Daoy (cell line): ENCODE measurements at places on chromosomes 4 and X. TPM values are rescaled to one million over a fixed set of nuclear protein-coding genes. Genes with fewer than 3 reads are reported as not detected.
A peak's percentile ranks its signal among the peaks of the same experiment; 100 is the strongest.

GRCh38 chrX:70087857-70088630 lies 25.8 kb downstream of the OTUD6A start:
- peak; percentile 15 for DNase-seq

- DNase-seq = no peak
Observed at GRCh38 chr4:77443941-77444340, 161.7 kb upstream of the CXCL13 start.

DNA sequence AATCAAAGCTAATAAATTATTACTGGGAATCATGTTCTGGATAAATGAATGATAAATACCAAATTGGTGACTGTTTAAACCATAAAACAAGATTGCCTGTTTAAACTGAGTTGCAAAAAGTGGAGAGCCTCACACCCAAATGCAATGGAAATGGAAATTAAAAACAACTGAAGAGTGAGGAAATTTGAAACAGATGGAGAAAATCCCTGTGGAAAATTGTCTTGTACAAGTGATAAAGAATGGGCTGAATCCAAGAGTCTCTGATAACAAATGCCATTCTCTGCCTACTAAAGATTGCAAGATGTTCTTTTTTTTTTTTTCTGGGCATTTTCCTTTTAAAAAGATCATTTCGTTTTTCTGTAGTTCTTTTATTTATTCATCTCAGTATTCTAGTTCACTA lies 426.3 kb downstream of the NLGN4X start:
- DNase-seq = no peak

DNA sequence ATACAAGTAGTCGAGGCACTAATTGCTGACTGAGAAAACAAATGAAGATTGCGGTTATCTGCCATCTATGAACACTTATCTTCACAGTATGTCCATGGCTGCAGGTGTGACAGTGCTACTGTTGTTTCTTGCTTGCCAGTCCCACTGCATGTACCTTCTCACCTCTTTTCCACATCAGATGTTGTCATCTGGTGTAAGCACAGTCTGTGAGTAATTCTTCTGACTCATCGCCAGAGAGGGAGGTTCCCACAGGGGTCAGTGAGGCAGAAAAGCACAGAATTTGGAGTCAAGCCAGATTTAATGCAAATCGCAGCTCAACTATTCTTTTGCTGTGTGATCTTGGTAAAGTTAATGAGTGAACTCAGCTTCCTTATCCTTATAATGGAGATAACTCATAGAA lies 144.4 kb downstream of the GLRA2 start:
- peak; percentile 54 for DNase-seq

Gene ANXA3
- 31.7 and 150 TPM in 2 replicates for total RNA-seq

GRCh38 chr4:108940634-108941033 lies 177.8 kb upstream of the ETNPPL start:
- DNase-seq = no peak

- peak; percentile 14 for DNase-seq
Observed at GRCh38 chr4:184097241-184097605, 120.5 kb downstream of the ENPP6 start.

DNA sequence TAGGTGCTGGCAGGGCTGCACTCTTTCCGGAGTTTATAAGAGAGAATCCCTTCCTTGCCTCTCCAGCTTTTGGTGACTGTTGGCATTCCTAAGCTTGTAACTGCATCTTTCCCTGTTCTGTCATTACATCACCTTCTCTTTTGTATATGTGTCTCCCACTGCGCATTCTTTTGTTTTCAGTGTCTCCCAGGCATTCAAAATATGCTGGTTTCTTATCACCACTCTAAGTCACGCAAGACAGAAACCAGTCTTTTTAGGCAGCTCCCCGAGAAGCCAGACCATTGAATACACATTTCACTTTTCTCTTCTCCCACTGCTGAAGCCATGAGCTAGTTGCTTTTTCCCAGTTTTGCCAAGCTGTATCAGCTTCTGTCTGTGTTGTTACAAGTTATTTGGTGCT lies 71.0 kb downstream of the LAS1L start:
- no peak for DNase-seq

Gene PDE6B
- total RNA-seq = 0.51 and 4.2 TPM in 2 replicates

- peak; percentile 94 for DNase-seq
Observed at GRCh38 chr4:176270669-176271068, 1.6 kb upstream of the ASB5 start.

DNA sequence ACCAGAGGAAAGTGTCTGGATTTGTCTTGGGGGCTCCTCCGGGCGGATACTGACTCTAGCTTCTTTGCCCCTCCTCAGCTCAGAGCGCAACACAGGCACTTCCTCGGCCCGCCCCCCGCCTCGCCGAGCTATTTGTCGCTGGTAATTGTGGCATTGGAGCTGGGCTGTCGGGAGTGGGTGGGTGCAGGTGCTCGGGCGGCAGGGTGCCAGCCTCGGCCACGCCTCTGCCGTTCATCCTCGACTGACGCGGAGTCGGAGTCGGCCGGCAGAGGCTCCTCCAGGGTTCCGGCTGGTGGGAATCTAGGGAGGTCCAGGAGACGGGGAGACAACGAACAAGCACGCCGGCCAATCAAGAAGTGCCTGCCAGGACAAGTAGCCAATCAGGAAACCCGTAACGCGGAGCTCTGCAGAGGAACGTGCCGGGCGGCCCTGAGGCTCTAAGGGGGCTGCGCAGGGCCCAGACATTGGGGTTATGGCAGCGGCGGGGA lies 3.9 kb upstream of the SYN1 start:
- DNase-seq = peak; percentile 71

GRCh38 chrX:28998609-28999135 lies 411.4 kb downstream of the IL1RAPL1 start:
- DNase-seq = no peak

Gene TMSB4X
- total RNA-seq = 2,195 and 2,514 TPM in 2 replicates

Gene GPR82
- not detected in 2 replicates for total RNA-seq

Gene CWH43
- not detected in 2 replicates for total RNA-seq

- no peak for DNase-seq
Observed at GRCh38 chr4:20255823-20256222, 4.1 kb downstream of the SLIT2 start.

DNA sequence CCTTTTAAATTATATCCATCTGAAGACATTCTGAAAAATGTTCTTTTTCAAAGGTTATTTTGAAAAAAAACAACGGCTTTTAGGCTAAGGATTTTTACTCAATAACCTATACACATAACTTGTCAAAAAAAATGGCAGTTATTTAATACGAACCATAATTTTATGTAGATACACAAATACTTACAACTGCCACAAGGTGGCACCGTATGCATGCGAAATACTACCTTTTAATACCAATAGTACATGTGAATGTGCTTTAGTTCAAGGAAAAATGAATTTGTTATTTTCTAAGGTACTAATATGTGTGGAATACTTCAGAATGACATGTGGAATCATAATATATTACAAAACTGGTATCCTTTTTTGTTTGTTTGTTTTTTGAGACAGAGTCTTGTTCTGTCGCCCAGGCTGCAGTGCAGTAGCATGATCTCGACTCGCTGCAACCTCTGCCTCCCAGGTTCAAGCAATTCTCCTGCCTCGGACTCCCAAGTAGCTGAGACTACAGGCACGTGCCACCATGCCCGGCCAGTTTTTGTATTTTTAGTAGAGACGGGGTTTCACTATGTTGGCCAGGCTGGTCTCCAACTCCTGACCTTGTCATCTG lies 4.6 kb upstream of the MAD2L1 start:
- no peak for DNase-seq

DNA sequence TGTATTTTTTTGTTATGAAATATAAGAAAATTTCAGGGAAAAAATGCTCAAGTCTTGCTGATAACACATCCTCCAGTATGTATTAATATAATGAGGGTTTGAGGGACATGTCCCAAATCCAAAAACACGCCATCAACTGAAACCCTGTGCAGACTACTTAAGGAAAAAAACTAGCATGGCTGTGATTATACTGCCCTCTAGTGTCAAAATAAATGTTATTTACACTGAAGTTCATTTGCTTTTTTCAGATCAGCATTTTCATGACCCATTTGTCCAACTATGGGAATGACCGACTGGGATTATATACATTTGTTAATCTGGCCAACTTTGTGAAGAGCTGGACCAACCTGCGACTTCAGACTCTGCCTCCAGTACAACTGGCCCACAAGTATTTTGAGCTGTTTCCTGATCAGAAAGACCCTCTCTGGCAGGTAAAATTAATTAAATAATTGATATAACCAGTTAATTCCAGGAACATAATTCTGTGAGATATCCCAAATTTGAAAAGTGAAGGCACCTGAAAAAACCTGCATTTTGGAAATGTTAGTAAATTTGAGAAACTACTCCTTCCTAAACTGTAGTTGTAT lies 128.5 kb downstream of the PRSS12 start:
- peak; percentile 14 for DNase-seq

DNA sequence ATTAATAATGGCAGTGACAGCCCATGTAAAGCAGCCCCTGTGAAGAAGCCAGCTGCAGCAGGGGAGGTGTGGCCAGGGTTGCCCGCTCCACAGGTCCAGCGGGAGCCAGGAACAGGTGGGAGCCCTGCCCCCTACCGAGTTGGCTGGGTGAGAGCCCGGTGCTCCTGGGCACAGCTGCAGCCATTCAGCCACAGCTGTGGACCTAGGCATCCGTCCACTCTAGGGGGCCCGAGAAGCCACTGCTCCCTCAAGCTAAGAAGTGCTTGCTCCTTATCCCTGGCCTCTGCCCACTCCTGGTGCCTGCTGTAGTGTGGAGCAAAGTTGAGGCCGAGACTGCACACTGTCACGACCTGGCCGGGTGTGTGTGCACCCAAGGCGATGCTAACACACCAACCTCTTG lies 1469.0 kb downstream of the PCDH7 start:
- DNase-seq = no peak

Gene PDLIM3
- total RNA-seq = 18.9 and 20.4 TPM in 2 replicates

DNA sequence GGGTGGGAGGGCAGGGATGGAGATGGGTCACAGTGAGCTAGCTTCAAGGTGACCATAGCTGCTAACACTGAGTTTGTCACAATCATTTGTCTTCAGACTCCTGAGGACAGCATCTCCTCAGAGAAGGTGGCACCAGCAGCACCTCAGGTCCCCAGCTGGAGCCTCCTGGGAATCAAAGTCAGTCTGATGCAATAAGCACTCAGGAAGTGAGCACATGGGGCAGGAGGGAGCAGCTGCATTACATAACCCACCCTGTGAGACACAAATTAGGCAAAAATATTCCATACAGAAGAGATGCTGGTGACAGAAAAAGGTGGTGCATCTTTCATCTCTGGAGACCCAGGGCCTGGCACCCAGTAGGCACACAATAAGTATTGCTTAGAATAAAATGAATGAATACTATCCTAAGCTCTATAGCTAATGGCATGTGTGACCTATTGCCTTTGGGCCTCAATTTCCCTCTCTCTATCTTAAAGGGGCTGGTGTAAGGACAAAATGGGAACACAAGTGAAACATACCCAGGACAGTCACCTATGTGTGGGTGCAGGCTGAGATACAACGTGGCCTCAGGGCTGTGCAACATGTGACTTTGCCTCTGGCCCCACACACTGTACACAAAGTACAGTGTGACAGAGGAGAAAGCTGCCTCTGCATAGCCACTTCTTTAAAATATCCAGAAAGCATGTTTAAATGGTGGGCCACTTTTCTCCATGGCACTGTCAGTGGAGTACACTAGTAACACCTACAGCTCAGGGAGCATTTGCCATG lies 37.1 kb downstream of the SLC39A8 start:
- no peak for DNase-seq

- DNase-seq = peak; percentile 61
Observed at GRCh38 chr4:174681723-174682300, 147.2 kb downstream of the GLRA3 start.

DNA sequence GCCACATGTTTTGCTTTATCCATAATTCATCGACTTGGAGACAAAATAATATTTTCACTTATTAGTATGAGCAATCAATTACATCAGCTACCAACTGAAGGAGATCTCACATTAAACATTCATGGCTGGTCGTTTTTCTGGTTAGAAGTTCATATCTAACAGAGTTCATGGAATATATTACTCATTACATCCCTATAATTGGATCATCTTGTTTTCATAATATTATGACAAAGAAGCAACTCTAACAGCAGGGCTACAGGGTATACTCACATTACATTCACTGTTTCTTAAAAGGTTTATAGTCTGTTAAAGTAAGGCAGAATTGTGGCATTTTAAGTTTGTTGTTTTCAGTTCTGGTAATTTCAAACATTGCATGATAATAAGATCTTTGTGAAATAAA lies 33.0 kb downstream of the GSTCD start:
- no peak for DNase-seq

Gene GLRB
- total RNA-seq = 2.9 and 5.0 TPM in 2 replicates

Gene SPANXB1
- 131 and 190 TPM in 2 replicates for total RNA-seq

Gene SSX2
- total RNA-seq = not detected in 2 replicates

DNA sequence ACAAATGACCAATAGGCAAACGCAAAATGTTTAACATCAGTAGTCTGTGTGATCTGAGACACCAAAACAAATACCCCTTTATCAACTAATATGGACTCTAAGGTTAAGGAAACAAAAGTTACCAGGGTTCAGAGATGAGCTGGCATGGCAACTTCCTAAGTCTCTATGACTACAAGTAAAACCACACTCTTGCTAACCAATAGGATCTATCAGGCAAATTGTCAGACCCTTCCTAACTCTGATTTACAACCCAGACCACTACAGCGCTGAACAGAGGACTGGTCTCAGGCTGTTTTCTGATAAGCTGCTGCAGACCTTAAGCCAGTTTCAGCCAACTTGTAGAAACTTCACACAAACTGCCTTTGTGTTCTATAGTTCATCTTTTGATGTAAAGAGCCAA lies 608.0 kb downstream of the TLL1 start:
- DNase-seq = no peak

Gene GABRQ
- total RNA-seq = 0.63 and 1.3 TPM in 2 replicates

GRCh38 chr4:8101213-8102075 lies 57.2 kb downstream of the ABLIM2 start:
- peak; percentile 21 for DNase-seq

Gene TCEAL6
- total RNA-seq = not detected in 2 replicates

- DNase-seq = no peak
Observed at GRCh38 chrX:28988246-28988645, 401.0 kb downstream of the IL1RAPL1 start.

Gene RTL3
- total RNA-seq = 0.21 TPM in 1 of 2 replicates, not detected in the other

Gene MND1
- 20.3 and 23.7 TPM in 2 replicates for total RNA-seq

- no peak for DNase-seq
Observed at GRCh38 chr4:104915864-104916263, 230.8 kb upstream of the TET2 start.

Gene PAK3
- total RNA-seq = 1.1 and 1.5 TPM in 2 replicates

- DNase-seq = no peak
Observed at GRCh38 chr4:180398564-180398963, 1844.6 kb upstream of the TENM3 start.

DNA sequence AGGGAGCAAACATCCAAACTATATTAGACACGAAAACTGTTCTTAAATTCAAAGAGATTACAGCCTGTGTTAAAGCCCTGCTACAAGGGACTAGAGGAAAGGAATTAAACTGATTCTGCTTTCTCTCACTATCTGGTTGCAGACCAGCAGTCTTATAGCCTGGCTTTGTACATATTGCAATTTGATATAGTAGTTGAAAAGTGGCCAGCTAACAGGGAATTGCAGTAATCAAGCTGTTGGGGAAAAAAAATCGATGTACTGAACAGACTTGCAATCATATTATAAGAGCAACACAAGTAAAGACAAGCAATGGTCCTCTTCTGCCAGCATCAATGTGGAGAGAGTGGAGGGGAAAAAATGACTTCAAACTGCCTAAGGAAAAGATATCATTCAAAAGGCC lies 364.4 kb upstream of the EPHA5 start:
- no peak for DNase-seq

Gene IL3RA
- total RNA-seq = not detected in 2 replicates

- no peak for DNase-seq
Observed at GRCh38 chr4:12562021-12562420, 922.1 kb downstream of the RAB28 start.

GRCh38 chr4:56127716-56128115 lies 179.0 kb downstream of the CEP135 start:
- no peak for DNase-seq
